ENCODE measurements at places on chromosomes 7 and 10.
A peak's percentile ranks its signal among the peaks of the same experiment; 100 is the strongest.

DNA sequence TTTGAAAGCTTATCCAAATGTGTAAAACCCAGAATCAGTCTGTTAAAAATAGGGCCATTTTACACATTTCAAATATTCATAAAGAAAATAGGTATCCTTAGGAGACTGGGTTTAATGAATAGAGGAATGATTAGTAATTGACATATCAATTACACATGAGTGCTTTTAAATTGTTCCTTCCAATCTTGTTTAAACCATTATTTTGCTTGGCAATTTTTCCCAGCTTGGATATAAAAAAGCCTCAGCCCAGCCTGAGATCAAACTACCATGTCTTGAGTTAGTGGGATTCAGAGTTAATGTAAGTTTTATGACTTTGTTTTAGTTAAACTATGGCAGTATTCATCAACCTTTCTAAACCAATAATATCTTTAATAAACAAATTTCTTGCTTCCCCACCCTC is 28.3 kb downstream of the PARP12 start:
- DNase-seq, result no peak

- DNase-seq, result no peak
Observed at GRCh38 chr7:157437519-157438061, 100.8 kb downstream of the DNAJB6 start.

DNA sequence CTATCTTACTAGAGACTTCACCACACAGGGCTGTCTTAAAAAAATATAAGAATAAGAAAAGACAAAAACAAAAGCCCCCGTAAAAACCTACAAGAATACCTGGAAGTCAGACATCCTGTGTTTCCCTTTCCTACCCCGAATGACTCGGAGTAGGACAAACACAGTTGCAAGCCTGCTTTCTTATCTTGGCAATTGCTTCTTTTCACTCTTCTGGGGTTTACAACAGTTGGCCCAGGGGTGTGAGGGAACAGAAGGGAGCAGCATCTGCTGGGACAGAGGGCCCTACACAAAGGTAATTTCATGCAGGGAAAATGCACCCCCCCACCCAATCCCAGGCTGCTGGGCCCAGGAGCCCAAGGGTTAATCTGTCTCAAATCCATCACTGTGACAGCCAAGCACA is 220.6 kb downstream of the ARHGAP12 start:
- DNase-seq, result no peak

- peak; percentile 68 for DNase-seq
Observed at GRCh38 chr10:32139223-32140073, 83.2 kb upstream of the KIF5B start.

DNA sequence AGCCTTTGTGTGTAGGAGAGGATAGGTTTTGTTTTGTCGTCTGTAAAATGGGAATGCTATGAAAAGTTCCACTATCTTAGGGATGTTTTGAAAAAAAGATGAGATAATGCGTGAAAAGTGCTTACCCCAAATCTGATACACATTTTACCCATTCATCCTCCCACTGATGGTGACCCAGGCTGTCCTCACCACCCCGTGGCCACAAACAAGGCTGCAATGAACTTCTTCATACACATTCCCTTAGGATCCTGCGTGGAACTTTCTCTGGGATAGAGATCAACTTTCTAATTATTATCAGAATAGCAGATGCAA is 399 bp upstream of the OGDHL start:
- DNase-seq, result no peak

DNA sequence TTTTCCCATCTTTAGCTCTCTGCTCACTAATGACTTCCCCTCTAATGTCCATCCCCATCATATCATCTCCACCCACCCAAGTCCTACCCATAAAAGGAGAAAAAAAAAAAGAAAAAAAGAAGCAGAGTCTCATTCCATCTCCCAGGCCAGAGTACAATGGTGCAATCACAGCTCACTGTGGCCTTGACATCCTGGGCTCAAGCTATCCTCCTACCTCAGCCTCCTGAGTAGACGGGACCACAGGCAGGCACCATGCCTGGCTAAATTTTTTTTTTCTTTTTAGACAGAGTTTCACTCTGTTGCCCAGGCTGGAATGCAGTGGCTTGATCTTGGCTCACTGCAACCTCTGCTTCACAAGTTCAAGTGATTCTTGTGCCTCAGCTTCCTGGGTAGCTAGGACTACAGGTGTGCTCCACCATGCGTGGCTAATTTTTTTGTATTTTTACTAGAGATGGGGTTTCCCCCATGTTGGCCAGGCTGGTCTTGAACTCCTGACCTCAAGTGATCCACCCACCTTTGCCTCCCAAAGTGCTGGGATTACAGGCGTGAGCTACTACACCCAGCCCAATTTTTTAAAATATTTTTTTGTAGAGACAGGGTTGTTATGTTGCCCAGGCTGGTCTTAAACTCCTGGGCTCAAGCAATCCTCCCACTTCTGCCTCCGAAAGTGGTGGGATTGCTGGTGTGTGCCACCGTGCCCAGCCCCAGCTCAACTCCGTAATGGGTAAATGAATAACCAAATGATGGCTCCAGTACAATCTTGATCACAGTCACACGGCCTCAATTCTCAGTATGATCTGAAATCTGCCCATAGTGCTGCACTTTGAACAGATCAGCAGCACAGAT is 24.6 kb upstream of the SGMS1 start:
- no peak for DNase-seq

DNA sequence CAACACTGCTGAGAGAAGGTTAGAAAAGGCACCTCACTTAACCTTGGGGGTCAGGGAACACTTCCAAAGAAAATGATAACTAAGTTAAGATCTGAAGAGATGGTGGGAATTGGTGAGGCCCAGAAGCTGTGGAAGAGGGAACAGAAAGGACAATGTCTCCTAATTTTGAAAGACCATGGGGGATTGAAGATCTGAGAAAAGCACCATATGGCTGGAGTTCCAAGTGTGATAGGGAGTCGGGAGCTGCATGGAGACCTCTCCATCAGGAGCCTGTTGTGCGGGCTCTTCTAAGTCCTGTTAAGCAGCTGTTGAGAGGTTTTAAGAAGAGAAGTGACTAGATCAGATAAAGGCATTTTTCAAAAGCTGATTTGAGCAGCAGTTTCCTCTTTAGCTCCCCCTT is 254.3 kb downstream of the CDK14 start:
- DNase-seq, result no peak

- no peak for DNase-seq
Observed at GRCh38 chr10:112839928-112840654, 110.0 kb upstream of the TCF7L2 start.

GRCh38 chr10:126584836-126585235 is 85.7 kb downstream of the C10orf90 start:
- DNase-seq, result no peak

DNA sequence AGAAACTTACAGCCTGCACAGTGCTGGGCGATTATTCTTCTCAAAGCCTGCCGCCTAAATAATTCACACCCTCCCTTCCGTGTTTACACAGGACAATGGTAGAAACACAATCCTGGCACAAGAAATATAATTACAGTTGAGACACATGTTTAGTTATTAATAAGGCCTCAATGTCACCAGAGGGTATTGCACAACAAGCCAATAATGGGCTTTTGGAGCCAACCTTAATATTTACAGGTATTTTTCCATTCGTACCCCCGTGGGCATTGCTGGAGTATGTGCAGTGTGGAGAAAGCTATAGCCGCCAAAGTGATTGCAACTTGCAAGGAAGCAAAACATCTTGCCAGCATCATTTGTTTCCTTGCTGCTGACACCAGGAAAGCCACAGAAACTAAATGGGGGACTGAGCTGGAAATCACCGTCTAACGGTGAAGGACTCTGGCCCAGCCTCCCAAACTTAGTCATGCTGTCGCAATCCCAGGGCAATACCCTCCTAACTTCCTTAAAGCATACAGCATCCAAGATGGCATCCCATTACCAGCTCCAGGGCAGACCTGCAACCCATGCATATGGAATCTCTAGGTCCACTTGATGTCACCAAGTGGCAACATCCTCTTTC is 8.6 kb downstream of the CALN1 start:
- DNase-seq, result no peak

Data from fibroblast of skin of left quadriceps (primary cell).